ENCODE measurements at places on chromosomes 6 and 20.

DNA sequence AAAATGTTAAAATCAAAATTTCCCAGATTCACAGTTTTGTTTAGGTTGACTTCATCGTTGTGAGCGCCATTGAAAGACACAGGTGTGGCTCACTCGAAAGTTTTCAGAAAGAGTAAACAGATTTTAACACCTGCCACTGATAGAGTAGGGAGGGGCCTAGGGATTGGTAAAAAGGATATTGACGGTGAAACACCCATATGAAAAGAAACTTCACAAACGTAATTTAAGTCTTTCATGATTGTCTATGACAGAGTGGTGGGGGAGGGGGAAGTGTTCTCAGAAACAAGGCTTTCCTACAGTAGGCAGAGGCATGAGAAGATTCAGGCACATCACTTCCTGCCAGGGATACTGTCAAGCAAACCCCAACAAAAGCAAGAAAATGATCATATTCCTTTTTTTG lies 101.4 kb downstream of the PERP start:
- no peak for DNase-seq

GRCh38 chr6:4849226-4850022 lies 73.2 kb downstream of the CDYL start:
- DNase-seq: no peak

- no peak for DNase-seq
Observed at GRCh38 chr20:3392756-3393155, 14.7 kb downstream of the DNAAF9 start.

DNA sequence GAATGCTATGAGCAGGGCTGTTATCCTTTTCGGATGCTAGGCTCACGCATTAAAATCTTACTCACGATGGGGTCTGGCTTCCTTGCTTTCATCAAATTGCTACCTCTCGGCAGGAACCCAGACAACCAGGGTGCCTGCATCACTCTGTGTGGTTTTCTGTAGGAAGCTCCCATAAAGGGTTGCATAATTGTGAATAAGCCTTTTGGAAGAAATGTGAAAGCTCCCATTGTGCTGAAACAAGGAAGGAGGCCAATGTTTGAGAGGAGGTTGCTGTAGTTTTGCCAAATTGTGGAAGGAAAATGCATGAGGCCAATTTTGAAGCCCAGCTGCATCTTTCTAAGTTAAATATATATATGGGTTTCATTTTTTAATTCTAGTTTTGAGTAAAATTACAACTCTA lies 615.5 kb downstream of the C6orf118 start:
- no peak for DNase-seq

GRCh38 chr6:165713845-165714466 lies 50.9 kb upstream of the PDE10A start:
- no peak for DNase-seq

DNA sequence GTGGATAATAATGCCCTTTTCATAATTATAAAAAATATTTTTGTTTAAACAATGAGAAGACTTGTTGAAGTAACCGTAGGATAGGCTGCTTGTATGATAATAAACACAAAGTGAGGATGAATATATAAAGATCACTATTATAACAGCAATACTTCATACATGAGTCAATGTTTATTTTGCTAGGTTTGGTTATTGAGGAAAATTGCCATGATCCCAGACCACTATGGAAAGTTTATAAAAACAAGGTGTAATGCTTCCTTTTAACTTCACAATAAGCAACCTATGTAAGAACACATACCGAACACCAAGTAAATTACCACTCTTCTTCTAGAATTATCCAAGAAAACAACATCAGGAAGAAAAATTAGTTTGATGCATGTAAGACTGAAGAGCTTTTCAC lies 495.3 kb upstream of the RNF217 start:
- no peak for DNase-seq

DNA sequence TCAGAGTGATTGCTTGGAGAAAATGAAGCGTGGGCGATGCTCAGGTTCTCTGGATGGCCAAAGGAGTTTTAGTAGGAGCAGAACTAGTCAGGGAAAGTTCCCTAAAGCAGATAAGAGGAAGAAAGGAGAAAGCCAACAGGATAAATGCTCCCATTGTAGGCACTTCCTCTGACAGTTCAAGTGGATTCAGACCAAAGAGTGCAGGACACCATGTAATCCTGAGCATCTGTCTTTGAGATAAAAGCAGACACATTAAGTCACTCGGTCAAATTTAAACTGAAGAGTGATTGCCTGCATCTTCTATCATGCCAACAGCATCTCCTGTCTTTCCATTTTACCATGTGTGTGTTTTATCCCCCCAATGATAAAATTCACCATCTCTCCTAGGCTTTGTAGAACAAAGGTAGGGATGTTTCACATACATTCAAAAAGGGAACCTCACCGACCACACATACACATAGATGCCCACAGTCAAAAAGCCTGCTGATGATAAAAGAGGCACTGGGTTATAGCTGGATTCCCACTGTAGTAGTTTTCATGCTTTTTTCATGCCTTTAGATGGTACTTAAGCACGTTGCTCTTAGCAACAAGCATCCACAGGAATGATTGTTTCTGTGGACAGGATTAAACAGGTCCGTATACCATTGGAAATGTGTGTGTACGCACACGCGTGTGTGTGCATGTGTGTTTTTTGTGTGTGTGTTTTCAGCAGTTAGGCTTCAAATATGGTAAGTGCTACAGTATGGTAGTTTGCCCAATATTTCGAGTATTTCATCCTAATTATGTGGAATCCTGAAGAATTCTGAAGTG lies 7.0 kb downstream of the GRIK2 start:
- DNase-seq: no peak

- no peak for DNase-seq
Observed at GRCh38 chr6:3220366-3220765, 7.1 kb downstream of the TUBB2B start.

DNA sequence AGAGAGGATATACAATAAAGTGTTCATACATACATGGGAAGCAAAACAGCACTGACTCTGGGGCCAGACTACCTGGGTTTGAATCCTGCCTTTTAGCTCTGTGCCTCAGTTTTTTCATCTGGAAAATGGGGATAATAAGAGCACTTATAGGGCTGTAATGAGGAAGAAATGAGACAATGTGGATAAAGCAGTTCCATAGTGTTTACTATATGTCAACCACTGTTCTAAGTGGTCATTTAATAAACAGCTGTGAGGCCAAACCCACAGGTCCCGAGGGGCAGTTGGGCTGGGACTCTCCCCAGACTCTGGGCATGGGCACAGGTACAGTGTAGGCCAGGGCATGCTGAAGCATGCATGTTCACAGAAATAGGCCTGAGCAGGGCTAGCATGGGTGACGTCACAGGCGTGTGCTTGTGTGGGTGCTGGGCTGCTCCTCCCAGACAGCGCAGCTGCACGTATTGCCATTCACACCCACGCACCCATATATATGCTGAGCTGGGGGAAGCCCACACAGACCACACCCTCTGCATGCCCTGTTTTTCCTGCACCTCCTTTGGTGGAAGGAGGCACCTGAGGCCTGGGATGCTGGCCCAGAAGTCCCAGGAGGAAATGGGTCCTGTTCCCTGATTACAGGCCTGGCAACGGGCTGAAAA lies 3.5 kb upstream of the PLCG1 start:
- DNase-seq: no peak

- no peak for DNase-seq
Observed at GRCh38 chr6:170212051-170212756, 78.7 kb downstream of the DLL1 start.

DNA sequence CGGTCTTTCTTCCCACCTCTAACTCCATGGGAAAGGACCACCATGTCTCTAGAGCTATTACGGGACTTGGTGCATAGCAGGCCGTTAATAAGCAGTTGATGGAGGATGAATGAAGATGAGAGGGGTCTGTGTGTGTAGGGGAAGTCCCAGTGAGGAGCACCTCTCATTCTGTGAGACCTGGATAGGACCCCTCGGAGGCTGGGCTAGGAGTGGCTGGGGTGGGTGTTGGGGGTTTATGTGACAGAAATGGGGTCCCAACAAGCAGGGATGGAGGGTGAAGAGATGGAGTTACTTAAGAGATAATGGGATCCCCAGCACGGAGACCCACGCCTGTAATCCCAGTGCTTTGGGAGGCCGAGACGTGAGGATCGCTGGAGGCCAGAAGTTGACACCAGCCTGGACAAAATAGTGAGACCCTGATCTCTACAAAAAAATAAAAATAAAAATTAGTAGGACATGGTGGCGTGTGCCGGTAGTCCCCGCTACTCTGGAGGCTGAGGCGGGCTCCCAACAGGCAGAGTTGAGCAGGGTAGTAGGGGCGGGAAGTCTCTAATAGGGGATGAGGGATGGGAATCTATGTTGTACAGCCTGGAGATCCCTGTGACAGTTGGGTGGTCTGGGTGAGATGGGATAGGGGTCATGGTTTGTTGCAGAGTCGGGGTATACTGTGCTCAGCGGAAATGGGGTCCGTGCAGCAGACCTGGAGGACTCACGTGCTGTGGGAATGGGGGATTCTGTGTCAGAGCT lies 677 bp upstream of the ZNF341 start:
- no peak for DNase-seq

Data from neuronal stem cell (in vitro differentiated cells).